ENCODE measurements at places on chromosomes 1 and 21.

DNA sequence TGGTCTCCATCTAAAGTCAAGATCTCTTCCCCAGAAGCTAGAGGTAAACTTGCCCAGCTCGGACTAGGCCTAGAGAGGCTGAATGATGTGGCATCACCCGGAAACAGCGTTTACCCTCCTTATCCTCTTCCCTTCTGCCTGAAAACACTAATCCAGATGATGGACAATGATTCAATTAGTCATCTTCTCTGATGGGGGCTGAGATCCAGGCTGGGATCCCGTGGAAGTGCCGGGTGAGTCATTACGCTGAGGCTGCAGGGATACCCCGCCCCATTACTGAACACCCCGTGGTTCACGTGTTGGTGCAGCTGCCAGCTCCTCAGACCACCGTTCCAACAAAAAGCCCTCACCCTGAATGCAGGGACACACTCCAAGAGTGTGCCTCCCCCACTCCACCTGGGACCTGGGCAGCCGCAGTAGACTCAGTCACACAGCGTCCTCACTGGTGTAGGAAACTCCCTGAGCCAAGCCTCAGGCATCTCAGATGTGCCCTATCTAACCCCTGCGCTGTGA, 2.0 kb downstream of the S100A6 start:
- no peak for DNase-seq

GRCh38 chr1:183609313-183609712, 19.1 kb upstream of the NCF2 start:
- DNase-seq: peak; percentile 66

- peak; percentile 57 for DNase-seq
Observed at GRCh38 chr1:184973272-184974055, 844 bp downstream of the NIBAN1 start.

GRCh38 chr1:153431002-153431401, 14.7 kb downstream of the S100A7A start:
- no peak for DNase-seq

DNA sequence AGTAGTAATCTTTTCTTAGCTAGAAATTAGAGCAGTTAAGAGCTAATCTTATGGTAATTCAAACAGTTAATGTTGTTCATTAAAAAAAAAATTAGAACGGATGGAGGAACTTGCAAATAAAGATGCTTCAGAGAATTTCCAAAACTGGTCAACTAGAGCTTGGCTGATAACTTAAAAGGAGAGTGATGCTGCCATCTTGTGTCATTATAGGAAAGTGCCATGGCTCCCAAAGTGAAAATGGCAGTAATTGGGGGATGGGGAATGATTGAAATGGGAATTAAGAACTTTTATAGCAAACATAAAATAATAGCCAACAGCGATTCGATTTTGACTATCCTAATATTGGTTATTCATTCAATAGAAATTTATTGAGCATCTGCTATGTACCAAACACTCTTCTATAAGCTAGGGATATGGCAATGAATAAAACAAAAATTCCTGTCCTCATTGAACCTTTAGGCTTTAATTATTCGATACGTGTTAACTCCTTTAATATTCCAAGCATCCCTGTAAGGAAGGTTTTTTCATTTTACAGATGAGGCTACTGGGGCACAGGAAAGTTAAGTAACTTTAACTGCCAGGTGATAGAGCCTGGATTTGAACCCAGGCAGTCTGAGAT, 5.7 kb upstream of the PLPP3 start:
- peak; percentile 90 for DNase-seq

DNA sequence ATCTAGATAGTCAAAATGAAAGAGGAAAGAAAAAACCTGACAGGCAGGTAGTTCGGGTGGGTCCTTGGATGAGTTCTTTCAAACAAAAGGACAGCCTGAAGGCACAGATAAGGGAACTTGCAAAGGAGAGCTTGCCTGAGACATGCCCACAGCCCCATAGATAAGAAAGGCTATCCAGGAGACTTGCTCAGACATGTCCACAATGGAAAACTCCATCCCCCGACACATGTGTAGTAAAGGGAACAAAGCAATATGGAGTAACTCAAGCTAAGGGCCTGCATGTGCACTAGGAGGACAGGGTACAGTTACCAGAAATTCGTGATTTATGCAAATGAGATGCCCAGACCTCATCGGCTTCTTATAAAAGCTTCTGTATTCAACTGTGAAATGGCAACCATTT, 281.5 kb downstream of the NEGR1 start:
- no peak for DNase-seq

GRCh38 chr1:48223366-48224240, 1.1 kb downstream of the SLC5A9 start:
- DNase-seq: no peak

GRCh38 chr1:108200687-108201051, 526 bp upstream of the SLC25A24 start:
- DNase-seq: peak; percentile 88

GRCh38 chr1:235295902-235296350, 32.1 kb downstream of the ARID4B start:
- DNase-seq: no peak

DNA sequence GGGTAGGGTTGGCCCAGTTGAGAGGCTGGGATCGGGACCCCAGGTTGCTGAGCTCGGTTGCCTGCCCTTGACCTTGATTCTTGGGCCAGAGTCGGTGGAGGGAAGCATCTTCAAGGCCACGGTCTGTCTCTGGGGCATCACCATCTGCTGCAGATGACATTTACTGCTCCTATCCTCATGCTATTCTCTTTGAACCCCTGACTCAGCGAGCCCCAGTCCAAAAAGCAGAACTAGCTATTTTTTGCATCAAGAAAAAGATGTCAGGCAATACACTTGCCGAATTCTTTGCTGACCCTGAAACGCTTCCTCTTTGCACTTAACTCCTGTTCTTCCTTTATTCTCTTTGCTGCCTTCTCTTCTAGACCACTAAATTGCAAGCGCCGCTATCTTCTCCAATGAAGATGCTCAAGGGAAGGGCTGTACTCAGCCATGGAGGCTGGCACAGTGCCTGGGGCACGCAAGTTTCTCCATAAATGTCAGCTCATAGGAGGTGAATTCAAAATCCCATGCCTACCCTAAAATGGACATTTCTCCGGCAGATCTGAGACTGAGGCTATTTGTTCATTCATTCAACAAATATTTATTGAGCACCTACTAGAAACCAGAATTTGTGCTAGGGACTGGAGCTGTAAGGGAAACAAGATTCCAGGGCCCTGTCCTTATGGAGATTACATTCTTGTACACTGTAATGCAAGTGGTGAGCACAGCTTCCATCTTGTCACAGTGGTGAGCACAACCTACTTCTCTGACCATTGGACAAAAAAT, 20.5 kb upstream of the CAPZB start:
- no peak for DNase-seq

DNA sequence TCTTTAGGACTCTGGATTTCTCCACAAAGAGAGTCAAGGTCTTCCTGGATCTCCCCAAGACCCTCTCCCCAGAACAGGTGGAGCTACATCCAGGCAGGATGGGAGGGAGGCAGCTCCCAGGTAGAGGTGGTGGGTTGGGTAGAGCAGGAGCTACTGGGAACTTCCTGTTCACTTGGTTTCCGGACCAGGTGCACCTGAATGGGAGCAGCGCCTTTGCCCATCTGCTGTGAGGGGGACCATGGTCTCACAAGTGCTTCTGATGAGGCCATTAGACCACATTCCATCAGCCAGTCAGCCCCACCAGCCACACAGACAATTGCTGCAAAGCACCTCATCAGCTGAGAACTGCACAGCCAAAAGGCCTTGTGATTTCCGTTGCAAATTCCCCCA, 188.8 kb downstream of the MATN1 start:
- no peak for DNase-seq

- DNase-seq: no peak
Observed at GRCh38 chr1:65722461-65722860, 70.2 kb upstream of the PDE4B start.

- no peak for DNase-seq
Observed at GRCh38 chr1:225700164-225700821, 47.4 kb upstream of the ENAH start.

- no peak for DNase-seq
Observed at GRCh38 chr1:64940025-64940424, 26.3 kb downstream of the JAK1 start.

DNA sequence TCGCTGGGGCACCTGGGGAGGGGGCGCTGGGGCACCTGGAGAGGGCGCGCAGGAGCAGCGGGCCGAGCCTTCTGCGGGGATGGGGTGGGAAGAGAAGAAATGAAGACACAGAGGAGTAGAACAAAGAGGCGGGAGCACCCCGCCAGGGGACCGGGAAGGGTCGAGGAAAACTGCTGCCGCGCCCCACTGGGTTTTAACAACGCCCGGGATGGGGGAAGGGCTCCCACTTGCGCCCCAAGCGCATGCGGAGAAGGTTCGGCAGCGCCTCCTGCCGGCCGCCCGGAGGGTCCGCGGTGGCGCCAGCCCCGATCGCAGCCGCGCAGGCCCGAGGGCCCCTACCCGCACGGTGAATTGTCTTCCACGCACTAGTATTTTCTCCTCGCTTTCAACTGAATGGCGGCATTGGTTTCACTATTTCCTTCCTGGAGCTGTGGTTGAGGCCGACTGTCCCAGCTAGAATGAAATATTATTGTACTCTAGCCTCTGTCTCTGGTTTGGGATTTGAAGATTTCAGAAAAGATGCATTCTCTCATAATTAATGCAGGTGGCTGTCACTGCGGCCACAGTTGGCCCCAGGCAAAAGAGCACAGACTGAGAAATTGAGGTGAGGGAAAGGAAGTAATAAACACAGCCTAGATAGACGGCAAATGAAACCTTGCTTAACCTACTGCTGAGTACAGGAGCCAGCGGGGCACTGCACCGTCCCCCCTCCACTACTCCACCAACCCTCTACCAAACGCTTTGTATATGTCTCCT, 57.3 kb downstream of the MAB21L3 start:
- peak; percentile 93 for DNase-seq

DNA sequence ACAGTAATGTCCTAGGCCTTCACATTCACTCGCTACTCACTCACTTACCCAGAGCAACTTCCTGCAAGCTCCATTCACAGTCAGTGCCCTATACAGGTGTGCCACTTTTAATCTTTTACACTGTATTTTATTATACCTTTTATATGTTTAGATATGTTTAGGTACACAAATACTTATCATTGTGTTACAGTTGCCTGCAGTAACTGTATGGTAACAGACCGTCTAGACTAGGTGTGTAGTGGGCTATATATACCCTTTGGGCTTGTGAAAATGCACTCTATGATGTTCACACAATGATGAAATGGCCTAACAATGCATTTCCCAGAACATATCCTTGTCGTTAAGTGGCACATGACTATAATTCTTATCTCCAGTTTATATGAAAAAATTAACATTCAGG, 204.5 kb upstream of the HMCN1 start:
- DNase-seq: no peak

DNA sequence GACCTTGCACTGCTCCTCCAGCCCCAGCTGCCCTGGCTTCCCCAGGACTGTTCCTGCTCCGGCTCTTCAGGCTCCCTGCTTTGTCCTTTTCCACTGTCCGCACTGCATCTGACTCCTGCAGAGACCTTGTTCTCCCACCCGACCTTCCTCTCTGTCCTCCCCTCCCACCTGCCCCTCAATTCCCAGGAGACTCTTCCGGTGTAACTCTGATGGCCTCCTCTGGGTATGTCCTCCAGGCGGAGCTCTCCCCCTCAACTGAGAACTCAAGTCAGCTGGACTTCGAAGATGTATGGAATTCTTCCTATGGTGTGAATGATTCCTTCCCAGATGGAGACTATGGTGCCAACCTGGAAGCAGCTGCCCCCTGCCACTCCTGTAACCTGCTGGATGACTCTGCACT, 550 bp downstream of the ACKR1 start:
- DNase-seq: no peak

DNA sequence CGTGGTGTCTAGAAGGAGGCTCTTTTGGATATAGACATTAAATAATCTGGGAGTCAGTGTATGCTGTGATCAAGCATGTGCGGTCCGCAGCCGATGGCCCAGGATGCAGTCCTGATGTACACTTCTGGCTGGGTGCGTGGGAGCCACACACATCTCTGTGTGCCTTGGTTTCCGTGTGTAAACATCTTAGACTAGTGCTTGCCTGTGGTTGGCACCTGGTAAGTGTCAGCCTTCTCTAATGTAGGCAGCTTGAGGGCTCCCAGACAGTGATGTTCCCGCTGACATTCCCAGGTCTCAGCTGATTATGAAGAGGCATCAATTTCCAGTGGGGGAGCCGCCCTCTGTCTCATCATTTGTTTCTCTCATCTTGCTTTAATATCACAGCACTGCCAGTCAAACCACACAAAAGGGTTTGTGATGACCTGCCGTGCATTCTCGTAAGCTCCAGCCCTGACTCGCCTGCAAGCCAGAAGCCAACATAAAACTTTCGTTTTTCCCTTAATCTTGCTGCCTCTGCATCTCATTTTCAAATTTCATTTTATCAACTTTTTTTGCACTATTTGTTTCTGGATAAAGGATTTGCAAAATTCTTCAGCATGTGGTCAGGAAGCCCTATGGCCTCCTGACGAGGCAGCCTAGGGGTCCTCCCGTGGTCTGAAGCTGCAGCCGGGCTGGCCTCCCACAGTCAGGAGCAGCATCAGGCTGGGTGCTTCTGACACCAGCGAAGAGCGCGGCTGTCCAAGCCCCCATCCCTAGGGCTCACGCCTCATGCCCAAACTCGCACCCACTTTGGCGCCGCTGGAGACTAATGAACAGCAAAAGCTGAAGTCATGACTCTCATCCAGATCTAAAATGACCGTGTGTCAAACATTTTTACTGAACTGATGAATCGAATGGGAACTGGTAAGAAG, 28.1 kb downstream of the PDE9A start:
- no peak for DNase-seq

DNA sequence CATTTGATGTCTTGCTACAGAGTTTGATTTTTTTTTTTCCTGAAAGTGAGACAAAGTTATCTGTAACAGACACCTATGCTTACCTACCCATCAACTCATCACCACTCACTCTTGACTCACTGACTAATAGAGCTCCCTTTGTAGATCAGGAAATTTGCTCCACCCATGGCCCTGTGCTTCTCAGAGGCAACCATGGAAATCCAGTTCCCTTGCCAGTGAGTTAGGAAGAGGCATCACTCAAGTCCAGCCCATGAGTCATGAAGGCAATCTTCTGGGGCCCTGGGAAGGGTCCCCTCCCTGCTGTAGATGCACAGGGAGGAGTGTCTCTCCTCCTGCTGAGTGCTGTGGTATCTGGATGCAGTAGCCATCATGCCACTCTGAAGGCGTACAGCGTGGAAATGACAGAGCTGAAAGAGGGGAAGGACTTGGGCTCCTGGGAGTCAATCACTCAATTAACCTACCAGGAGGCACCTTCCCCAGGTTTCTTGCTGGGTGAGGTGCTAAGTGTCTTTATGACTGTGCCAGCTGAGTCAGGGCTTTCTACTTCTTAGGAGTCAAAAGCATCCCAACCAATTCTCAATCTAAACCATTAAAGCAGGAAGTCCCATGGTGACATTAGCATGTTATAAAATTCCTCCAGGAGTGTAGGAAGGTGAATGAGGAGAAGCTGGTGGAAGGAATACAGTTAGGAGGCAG, 56.1 kb downstream of the DNTTIP2 start:
- no peak for DNase-seq
